ENCODE measurements at places on chromosomes 1 and 21.
A peak's percentile ranks its signal among the peaks of the same experiment; 100 is the strongest.

GRCh38 chr1:195946500-195946899, 661.7 kb downstream of the KCNT2 start:
- DNase-seq, result no peak

DNA sequence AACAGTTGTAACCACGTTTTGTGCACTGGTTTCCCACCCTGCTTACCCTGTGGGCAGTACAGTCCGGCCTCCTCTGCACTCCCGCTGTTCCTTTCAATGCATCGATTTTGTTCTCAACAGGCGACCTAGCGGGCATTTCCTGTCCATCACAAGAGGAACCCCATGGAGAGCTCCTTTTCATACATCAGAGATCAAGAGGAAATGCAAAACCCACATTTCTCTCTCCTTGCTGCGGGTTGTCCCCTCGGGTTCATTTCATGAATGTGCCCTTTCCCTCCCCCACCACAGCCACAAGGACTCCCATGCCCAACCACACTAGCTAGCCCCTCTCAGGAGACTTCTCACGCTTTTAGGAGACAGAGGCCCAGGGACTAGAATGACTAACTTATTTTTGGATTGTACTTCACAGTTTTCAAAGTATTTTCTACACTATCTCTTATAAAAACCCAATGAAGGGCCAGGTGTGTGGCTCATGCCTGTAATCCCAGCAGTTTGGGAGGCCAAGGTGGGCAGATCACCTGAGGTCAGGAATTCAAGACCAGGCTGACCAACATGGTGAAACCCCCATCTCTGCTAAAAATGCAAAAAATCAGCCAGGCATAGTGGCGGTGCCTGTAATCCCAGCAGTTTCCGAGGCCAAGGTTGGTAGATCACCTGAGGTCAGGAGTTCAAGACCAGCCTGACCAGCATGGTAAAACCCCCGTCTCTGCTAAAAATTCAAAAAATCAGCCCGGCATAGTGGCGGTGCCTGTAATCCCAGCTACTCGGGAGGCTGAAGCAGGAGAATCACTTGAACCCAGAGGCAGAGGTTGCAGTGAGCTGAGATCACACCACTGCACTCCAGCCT, 18.4 kb downstream of the ATP1A4 start:
- no peak for DNase-seq

GRCh38 chr1:214455479-214455878, 95.9 kb downstream of the PTPN14 start:
- DNase-seq, result no peak

- DNase-seq, result no peak
These were observed 5.3 kb upstream of the DENND4B start for GRCh38 chr1:153951801-153952200.

DNA sequence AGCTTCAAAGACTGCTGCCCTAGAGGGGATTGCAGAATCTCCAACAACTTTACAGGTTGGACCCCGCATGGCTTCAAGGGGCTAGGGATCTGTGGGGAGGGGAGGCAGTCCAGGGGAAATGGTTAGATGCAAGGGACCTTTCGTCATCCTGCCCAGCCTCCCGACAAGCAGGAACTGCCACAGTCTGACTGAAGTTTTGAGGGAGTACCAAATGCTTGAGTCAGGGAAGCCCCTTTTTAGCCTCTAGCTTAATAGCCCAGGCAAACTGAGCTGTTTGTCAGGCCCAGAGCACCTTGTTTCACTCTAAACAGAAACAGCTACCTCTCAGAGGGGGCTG, 1.1 kb downstream of the TOR3A start:
- DNase-seq, result no peak

DNA sequence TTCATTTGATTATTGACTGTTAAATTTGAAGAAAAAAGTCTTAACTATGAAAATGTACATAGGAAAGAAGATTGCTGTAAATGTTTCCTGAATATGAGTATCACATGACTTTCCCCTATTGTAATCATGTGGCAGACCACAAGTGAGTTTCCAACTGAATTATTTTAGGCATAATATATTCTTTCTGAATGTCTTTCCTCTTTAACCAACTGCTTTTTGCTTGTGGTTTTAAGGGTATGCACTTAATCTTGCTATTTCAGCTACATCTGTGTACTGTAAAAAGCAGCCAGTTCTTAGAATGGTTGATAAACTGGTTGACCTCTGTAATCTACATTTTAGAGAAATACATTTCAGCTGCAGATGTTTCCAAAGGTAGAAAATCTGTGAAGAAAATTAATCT, 400.7 kb downstream of the NEGR1 start:
- DNase-seq, result no peak

- no peak for DNase-seq
These were observed 114.1 kb downstream of the VPS13D start for GRCh38 chr1:12343823-12344487.

- no peak for DNase-seq
These were observed 7.7 kb downstream of the GOLT1A start for GRCh38 chr1:204206121-204206520.

DNA sequence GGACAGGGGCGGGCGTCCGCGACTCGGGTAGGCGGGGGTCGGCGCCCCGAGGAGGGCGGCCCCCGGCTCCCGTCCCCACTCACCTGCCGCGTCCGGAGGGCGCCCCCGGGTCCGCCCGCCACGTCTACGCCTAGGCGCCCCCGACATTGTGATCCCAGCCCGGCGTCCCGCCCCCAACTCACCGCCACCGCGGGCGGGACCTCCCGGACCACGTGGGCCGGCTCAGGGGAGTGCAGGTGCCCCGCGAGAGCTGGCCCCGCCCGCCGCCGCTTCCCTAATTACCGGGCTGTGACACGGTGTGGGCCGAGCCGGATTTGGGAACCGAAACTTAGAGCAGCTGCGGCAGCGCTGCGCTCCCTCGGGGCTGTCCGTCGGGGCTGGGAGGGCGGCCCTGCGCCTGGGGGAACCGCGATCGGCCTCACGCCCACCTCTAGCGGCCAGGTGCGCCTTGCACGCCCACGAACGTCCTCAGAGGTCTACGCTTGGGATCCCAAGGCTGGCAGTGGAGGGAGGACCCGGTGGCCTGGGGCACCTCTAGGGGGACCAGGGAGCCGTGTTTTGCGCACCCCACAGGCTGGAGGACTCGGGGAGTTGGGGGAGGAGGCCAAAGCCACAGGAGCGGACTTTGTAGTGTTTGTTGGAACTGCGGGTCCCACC, 521 bp upstream of the NADK start:
- DNase-seq, result peak; percentile 88

GRCh38 chr1:21652101-21652936, 16.8 kb downstream of the RAP1GAP start:
- DNase-seq, result peak; percentile 64

DNA sequence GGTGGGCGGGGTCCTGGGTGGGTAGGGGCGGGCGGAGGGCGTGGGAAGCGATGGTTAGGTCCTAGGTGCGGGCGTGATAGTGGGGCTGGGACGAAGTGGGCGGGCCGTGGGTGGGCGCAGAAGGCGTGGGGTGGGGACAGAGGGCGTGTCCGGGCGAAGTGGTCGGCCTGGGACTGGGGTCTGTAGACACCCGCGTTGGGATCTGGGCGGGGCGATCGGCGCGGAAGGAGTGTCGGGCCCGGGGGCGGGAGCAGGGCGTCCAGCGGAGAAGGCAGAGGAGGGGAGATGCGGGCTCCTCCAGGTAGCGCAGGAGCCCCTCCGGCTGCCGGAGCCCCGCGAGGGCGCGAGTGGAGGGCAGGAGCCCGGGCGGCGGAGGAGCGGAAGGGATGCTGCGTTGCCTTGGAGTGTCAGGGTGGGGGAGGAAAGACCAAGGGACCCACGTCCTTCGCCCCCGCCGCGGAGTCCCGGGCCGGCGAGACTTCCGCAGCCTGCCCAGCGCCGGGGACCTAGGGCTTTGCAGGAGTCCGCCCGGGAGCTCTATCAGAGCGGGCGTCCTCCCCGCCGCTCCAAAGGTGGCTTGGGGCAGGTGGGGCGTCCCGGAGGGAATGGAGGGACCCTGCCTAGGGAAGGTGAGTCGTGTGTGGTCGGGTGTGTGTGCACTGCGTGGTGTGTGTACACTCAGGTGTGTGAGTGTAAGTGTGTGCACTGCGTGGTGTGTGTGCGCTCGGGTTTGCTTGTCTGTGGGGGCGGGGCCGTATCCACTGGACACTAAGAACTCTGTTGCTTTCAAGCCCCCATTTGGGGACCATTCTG, 27.0 kb upstream of the PRSS38 start:
- peak; percentile 83 for DNase-seq

GRCh38 chr1:156705321-156705917, at the start of gene CRABP2:
Gene CRABP2 (minus strand): TSS chr1:156705583. CDS start chr1:156705446, 137 bp downstream.
- DNase-seq, result peak; percentile 40

- DNase-seq, result no peak
These were observed 118.9 kb downstream of the KCNJ6 start for GRCh38 chr21:37797403-37797802.

DNA sequence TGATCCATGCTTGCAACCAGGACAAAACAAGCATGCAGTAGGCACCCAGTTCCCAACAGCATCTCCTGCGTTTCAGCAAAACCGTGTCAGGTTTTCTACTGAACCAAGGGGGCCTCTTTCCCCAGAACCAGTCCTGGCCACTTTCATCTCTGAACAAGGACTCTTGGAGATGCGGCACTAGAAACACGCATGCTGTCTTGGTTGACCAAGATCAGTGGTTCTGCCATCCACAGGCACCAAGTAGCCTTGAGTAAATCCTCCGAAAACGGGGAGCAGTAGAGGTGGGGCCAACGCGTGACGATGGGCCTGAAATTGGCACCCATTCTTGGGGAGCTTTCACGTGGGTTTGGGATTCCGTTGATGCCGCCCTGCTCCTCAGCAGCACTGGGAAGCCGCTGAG, 62.5 kb upstream of the AJAP1 start:
- DNase-seq, result no peak

- no peak for DNase-seq
These were observed 158.6 kb downstream of the PGBD5 start for GRCh38 chr1:230267338-230268065.

GRCh38 chr1:208030288-208031091, 119.6 kb upstream of the CD34 start:
- DNase-seq, result no peak

DNA sequence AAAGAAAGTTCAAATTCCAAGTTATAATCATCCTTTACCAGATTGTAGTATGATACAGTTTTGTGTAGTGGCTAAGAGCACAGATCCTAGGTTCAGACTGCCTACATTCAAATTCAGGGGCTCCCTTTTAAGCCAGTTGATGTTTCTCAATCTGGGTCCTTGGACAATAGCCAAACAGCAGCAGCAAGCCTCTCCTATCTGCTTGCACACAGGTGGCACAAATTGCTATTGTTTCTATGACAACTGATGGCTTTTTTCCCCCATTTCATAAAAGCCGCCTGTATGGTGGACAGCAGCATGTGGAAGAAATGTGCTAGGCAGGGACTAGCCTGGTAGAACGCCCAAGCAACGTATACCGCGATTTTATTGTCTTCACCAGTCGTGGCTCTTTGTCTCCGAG, 76.5 kb downstream of the S1PR1 start:
- DNase-seq, result no peak

All from thyroid gland (tissue), 4 donors.